ENCODE measurements at places on chromosomes 12 and 14. TPM values are rescaled to one million over a fixed set of nuclear protein-coding genes. Genes with fewer than 3 reads are reported as not detected.

DNA sequence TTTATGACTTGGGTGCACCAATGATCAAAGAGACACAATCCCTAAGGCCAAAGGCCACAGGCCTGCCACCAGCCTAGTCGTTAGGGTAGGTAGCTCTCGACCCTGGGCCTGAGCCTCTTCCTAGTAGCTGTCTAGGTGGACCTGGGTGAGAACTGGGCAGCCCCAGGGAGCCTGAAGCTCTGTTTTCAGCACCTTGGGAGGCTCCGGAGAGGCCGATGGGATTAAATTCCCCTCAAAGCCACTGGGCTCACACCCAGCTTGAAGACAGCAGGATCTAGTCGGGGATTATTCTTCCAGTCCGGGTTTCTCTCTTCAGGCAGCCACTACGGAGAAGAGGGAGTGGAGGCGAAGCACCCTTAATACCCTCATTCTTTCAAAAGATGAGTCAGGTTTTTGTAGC is 79.8 kb downstream of the TMEM260 start:
- H3K36me3 ChIP-seq, result no peaks in the 10 kb centered on the region
- peaks cover 29% of the 10 kb centered on the region for H3K4me1 ChIP-seq
- peak overlapping the region; percentile 6 for H3K4me3 ChIP-seq
- H3K27ac ChIP-seq, result peak overlapping the region; percentile 35
- H3K27me3 ChIP-seq, result peaks cover 49% of the 10 kb centered on the region

DNA sequence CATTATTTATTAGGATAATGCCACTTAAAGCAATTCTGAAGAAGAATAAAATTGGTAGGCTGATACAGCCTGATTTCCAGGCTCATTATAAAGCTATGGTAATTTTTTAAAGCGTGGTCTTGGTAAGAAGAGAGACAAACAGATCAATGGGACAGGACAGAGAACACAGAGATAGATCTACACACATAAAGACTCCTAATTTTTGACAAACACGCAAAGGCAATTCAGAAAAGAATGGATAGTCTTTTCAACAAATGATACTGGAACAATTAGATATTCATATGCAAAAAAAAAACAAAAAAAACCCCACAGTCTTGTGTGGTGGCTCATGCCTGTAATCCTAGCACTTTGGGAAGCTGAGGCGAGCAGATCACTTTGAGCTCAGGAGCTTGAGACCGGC is 25.9 kb upstream of the MEG3 start:
- H3K4me3 ChIP-seq, result no peak overlapping the region
- H3K36me3 ChIP-seq, result no peaks in the 10 kb centered on the region
- DNase-seq, result no peak
- H3K27ac ChIP-seq, result no peak overlapping the region
- H3K4me1 ChIP-seq, result peaks cover 21% of the 10 kb centered on the region

DNA sequence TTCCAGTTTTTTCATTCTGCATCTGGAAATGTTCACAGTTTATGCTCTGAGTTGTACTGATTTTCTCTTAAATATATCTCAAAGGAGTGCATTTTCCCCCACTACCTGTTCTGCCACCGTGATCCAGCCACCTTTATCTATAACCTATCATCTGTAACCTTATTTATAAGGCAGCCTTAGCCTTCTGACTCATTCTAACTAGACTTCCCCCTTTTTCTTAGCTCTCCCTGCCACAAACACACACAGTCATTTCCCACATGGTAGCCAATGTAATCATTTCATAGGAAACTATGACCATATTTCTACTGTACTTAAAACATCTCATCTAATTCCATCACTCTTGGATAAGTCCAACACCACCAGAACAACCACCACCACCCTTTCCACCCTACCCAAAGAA is 10.8 kb upstream of the GYS2 start:
- no peaks in the 10 kb centered on the region for H3K36me3 ChIP-seq
- no peak for DNase-seq
- no peak overlapping the region for H3K4me3 ChIP-seq
- H3K27me3 ChIP-seq, result no peaks in the 10 kb centered on the region
- H3K4me1 ChIP-seq, result no peaks in the 10 kb centered on the region
- no peak overlapping the region for H3K27ac ChIP-seq

DNA sequence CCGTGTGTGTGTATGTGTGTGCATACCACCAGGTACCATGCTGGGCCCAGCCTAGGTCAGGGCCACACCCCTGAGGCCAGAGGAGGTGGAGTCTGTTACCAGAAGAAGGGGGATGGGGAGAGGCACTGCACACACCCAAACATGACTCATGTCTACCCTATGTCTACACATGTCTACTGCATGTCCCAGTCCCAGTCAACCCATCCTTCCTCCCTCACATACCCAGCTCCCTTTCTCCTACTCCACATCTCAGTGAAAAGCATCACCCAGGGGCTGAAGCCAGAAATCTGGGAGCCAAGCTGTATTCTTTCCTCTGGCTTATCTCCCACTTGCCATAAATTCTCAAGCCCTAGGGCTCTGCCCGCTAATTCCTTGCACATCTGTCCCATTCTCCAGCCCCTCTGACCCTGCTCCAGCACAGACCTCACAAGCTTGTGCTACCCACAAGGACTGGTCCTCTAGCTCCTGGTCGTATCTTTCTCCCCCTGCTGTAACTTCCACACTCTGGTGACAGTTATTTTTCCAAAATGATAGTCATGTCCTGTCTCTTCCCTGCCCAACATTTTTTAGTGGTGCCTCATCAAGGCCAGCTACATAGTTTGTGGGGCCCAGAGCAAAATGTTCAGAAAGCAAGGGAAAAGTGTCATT is 18.0 kb upstream of the APPL2 start:
- H3K27me3 ChIP-seq, result no peaks in the 10 kb centered on the region
- H3K4me3 ChIP-seq, result no peak overlapping the region
- no peaks in the 10 kb centered on the region for H3K4me1 ChIP-seq
- no peaks in the 10 kb centered on the region for H3K36me3 ChIP-seq

Gene FAM90A1
- total RNA-seq, result not detected

Data from neural progenitor cell (in vitro differentiated cells).